ENCODE measurements at places on chromosomes 7 and 10. TPM values are rescaled to one million over a fixed set of nuclear protein-coding genes. Genes with fewer than 3 reads are reported as not detected.

Gene CPED1
- 0.27 TPM for total RNA-seq

Gene UNCX
- not detected for total RNA-seq

Gene OR2A5
- total RNA-seq: not detected

Gene BTRC
- 9.0 TPM for total RNA-seq

Gene KCNIP2
- total RNA-seq: 0.27 TPM

Gene NMT2
- total RNA-seq: 81.8 TPM

Gene DNAJB9
- total RNA-seq: 24.9 TPM

Gene RSU1
- 44.2 TPM for total RNA-seq

Gene PNLIPRP3
- total RNA-seq: not detected

Gene TMEM236
- 0.19 TPM for total RNA-seq

Gene MACC1
- under 0.01 TPM for total RNA-seq

Gene ZNF503
- total RNA-seq: 0.72 TPM

Gene FGFR2
- 0.09 TPM for total RNA-seq

Gene GARS1
- 127 TPM for total RNA-seq

Gene FGFBP3
- total RNA-seq: 0.09 TPM

Gene NME8
- not detected for total RNA-seq

Gene PUS7
- total RNA-seq: 26.5 TPM

Gene ADAM22
- 0.38 TPM for total RNA-seq

Gene DNAJC30
- total RNA-seq: 2.0 TPM

Gene OR6B1
- total RNA-seq: not detected

Gene MRLN
- total RNA-seq: not detected

Gene FAM180A
- total RNA-seq: not detected

Gene SLF2
- total RNA-seq: 20.6 TPM

Gene ACTR3C
- not detected for total RNA-seq

Gene CALHM3
- total RNA-seq: not detected

Gene FKBP9
- 149 TPM for total RNA-seq

Gene GHRHR
- 0.27 TPM for total RNA-seq

Gene GIMAP7
- total RNA-seq: 16.2 TPM

Gene ARF5
- 142 TPM for total RNA-seq

Gene EN2
- 0.09 TPM for total RNA-seq

Gene FAM13C
- total RNA-seq: 0.66 TPM
